ENCODE measurements at places on chromosomes 3 and 15.

DNA sequence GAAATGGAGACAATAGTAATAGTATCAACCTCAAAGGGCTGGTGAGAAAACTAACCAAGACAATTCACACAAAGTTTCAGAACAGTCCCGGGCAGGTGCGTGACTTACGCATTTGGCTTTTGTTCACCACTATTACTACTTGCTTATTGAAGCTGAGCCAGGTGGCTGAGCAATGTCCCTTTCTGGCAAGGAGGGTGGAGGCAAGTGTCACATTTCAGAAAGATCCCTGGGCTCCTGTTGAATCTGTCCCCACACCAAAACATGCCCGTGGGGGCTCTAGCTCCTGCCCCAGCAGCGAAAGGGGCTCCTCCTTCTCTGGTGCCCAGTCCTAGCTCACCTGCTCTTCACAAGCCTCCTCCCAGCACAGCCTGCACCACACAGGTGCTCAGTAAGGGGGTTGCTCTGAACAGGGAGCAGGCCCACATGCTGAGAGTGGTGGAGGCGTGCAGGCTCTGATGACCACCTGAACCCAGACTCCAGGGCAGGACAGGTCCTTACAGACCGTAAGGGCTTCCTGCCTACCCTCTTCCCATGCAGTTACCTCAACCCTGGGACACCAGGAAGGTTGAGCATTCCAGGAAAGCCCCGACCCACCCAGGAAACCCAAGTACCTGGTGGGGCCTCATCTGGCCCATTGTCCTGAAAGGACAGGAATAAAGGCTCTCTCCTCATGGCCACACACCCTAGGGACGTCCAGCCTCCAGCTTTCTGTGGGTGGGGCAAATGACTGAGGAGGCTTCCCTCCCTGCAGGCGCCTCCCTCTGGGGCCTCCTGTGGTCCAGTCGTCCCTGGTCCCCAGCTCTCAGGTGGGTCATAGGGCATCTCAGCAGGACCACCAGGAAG, 32.6 kb downstream of the SEMA7A start:
- no peak for DNase-seq

GRCh38 chr3:77227567-77227966, 187.7 kb downstream of the ROBO2 start:
- DNase-seq, result no peak

DNA sequence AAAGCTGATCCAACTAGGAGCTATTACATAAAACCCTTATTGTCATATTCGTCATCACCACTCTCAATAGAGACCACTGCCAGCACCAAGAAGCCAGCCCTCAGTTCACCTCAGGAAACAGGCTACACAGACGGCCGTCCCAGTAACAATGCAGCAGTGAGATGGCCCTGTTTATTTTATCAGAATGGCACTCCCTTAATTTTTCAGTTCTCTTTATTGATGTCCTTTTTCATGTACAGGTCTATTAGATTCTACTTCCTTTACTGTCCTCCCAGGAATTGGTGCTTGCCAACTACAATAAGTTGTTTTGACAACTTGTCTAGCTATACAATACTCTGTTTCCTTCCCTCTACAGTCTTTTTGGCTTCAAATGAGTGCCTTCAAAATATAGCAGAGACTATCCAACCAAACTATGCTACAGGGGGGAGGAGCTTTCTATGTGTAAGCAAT, 272.5 kb downstream of the ZBTB20 start:
- DNase-seq, result no peak

DNA sequence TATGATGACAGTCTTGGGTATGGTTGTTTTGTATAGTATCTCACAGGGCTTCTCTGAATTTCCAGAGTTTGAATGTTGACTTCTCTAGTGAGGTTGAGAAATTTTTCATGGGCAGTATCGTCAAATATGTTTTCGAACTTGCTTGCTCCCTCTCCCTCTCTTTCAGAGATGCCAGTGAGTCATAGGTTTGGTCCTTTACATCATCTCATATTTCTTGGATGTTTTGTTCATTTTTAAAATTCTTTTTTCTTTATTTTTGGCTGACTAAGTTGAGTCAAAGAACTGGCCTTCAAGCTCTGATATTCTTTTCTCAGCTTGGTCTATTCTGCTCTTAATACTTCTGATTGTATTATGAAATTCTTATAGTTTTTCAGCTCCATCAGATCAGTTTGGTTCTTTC, 282.3 kb upstream of the NECTIN3 start:
- peak; percentile 53 for DNase-seq

- no peak for DNase-seq
Measured at GRCh38 chr15:49875392-49875791, 243.6 kb downstream of the ATP8B4 start.

GRCh38 chr3:71064291-71064955, 519.1 kb downstream of the FOXP1 start:
- DNase-seq, result no peak

DNA sequence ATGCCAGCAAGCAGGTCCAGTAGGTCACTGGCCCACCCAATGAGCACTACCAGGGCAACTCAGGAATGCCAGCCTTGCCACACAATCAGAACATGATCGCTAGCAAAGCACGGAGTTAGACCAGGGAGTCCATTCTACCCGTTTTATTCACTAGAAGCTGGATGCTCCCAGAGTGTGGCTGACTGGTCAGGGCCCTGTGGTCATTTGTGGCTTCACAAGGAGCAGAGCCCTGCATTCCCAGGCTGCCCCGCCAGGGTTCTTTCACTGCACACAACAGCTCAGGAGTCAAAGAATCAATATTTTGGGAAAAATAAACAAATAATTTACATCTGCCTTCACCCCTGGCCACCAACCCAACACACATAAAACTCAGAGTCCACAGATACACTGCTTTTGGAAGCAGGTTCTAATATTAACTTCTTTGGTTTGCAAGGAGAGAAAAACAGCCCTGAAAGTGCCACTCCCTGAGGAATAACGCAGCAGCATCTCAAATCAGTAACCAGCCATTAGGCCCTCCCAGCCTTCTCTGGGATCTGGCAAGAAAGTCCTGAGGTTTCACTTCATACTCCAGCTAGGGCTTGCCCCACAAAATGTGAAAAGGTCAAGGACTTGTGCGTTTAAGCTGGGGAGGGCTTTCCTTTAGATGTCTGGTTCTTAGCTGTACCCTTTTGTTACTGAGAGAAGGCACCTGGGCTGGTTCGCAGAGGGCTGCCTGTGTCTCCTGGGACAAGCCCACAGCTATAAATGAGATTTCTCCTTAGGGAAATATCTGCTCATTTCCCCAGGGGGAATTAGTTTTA, 16.0 kb downstream of the SIAH2 start:
- no peak for DNase-seq

DNA sequence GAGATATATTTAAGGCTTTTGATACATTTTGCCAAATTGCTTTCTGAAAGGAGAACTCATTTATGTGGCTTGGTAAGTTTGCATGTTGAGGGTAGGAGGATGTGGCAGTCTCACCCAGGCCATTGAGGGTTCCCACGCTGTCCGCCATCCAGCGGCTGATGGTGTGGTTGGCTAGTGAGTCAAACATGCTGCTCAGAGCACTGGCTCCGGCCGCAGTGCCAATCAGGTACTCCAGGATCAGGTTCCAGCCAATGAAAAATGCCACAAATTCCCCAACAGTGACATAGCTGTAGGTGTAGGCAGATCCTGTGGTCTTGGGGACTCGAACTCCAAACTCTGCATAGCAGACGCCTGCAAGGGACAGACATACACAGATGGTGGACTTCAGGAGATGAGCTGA, 82.3 kb downstream of the CLDN11 start:
- DNase-seq, result no peak

Data from HS-5 (cell line).